ENCODE measurements at places on chromosomes 6 and 20.

DNA sequence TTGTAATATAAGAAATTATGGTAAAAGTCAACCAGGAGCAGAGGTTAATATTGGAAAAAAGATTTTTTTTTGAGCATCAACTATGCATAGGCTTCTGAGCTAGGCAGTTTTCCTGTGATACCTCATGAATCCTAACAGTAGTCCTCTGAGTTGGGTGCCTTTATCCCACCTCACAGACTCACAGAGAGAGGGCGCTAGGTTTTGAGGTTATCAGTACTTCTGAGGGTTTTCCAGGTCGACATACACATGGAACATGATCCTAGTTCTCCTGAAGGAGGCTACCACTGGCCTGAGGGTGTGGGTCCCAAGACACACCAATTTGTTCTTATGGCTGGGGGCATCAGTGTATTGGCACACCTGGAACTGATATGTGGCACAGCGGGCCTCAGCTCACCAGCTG, 358.8 kb upstream of the JAG1 start:
- no peak for DNase-seq

GRCh38 chr6:50848989-50849795, 30.5 kb downstream of the TFAP2B start:
- DNase-seq: no peak

GRCh38 chr20:16412906-16413305, 160.3 kb downstream of the KIF16B start:
- DNase-seq: no peak

GRCh38 chr20:7389216-7389615, 551.0 kb downstream of the HAO1 start:
- no peak for DNase-seq

DNA sequence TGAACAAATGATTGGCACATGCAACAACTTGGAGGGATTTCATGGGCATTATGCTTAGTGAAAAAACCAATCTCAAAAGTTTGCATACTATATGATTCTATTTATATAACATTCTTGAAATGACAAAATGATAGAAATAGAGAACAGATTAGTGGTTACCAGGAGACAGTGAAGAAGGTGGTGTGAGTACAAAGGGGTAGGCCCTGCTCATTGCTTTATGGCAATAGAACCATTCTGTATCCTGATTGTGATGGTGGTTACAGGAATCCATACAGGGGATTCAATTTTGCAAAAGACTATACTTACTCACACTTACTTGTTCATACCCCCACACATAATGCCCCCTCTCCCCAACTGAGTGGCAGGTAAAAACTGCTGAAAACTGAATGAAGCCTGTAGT, 30.2 kb upstream of the LAMA4 start:
- no peak for DNase-seq

DNA sequence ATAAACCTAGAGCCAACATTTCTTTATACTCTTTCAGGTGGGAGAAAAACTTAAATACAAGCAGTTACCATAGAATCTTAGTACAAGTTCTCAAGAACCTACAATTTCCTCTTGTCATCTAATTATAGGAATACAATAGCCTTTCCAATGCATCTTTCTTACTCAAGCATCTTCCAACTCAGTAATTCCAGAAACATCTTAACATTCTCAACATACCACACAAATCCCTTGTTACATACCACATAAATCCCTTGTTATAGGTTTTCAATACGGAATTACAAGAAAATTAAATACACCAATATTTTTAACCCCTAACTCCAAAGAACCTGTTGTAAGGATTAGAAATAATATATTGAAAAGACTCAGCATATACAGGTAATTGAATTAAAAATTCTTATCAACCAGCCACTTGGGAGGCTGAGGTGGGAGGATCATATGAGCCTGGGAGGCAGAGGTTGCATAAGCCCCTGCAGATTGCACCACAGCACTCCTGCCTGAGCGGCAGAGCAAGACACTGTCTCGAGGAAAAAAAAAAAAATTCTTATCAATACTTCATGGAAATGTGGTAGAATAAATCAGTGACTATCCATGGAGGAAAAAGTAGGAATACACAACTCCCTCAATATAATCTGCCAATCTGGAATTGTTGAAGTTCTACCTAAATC, 127.5 kb upstream of the CCDC28A start:
- DNase-seq: no peak

GRCh38 chr6:42429836-42430235, 21.9 kb downstream of the TRERF1 start:
- no peak for DNase-seq

DNA sequence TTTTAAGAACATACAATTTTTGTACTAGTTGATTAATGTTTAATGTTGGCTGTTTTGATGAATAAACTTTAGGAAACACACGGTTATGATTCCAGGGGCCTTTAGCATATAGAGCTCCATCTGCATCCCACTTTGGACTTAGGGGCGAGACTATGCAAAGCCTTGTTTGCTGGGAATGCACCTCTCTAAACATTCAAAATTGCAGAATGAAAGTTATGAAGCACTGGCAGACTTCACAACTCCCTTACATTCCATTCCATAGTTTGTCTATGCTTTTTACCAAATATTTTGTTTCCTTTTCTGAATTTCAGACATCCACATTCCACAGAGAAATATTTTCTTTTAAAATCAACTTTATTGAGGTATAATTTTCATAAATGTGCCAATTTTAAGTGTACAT, 10.3 kb upstream of the TCP11 start:
- no peak for DNase-seq

DNA sequence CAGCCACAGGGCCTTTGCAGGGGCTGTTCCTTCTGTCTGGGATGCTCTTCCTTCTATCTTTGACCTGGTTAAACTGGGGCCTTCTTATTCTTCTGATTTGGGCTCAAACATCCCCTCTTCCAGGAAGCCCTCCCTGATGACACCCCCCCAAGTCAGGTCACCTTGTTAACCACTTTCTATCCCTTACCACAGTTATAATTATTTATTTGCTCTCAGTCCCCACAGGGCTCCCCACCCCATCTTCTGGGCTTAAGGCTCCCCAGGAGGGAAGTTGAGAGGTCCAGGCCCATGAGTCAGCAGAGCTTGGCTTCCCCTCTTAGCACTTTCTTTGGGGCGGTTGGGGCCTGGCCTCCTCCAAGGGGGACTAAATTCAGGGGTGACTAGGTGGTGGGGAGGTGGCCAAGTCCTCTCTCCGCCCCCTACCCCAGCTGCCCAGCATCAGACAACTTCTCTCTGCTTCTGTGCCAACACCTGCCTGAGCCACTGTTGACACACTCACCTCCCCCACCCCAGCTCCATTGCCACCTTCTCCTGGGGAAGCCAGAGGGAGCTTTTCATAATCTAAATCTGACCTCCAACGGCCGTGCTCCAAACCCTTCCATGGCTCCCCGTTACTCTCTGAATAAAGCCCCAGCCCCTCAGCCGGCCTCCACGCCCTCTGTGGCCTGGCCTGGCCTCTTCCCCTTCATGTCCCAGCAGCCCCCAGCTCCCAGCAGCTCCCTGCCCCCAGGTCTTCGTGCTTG, 70.0 kb downstream of the CEBPB start:
- DNase-seq: no peak

Data from NCI-H460 (cell line).